Esophagus squamous epithelium (tissue), 5 donors: ENCODE measurements at places on chromosomes 5 and 9.

GRCh38 chr9:98047002-98047401, 9.5 kb upstream of the NANS start:
- DNase-seq: no peak

DNA sequence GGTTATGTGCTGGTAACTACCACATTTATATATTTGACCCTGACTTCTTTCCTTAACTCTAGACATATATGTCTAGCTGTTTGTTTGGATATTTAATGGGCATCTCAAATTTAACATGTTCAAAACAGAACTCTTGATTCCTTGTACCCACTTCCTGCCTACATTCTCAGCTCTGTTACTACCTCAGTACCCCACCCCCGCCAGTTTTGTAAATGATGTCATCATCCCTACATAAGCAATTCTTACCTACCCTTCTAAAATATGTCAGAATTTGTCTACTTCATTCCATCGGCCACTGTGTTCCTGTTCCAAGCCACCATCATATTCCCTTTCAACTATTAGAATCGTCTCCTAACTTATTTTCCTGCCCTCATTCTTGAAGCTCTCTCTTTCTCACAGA, 4.8 kb downstream of the RAD50 start:
- DNase-seq: no peak

- no peak for DNase-seq
Observed at GRCh38 chr5:171908638-171909037, 97.8 kb downstream of the FBXW11 start.

DNA sequence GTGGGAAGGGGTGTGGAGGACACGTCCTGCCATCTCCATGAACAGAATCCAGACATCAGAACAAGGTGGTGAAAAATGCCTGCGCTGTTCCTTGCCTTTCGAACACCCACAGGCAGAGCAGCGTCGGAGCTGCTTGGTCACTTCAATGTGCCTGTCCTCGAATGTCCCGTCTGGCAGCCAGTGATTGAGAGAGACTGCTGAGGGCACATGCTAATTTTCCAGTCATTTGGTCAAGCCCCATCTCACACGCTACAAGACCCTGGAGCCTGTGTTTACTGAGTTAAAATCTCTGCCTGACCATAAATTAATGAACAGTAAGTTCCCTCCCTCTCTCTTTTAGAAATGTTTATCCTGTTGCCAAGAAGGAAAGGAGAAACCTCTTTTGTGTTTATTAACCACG, 149.3 kb downstream of the NTRK2 start:
- no peak for DNase-seq

DNA sequence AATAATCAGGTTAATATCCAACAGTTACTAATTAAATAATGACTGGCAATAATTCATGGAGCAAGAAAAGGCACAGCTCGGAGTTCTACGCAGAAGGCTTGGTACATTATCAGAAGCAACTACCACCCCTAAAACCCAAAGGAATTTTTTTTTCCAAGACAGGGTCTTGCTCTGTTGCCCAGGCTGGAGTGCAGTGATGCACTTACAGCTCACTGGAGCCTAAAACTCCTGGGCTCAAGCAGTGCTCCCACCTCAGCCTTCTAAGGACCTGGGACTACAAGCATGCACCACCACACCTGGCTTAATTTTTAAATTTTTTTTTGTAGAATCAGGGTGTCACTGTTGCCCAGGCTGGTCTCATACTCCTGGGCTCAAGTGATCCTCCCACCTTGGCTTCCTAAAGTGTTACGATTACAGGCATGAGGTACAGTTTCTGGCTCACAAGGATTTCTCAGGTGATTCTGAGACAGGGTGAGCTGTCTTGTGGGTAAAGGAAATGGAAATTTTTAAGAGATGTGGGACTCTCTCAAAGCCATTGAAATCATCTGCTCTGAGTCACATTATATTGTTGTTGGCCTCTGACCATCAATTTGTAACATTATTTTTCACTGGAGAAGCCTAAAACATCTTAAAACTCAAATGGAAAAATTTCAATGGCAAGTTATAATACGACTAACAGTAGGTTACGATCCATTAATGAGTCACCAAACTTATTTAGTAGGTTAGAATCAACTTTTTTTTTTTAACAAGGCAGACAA, 19.7 kb upstream of the HSDL2 start:
- no peak for DNase-seq

DNA sequence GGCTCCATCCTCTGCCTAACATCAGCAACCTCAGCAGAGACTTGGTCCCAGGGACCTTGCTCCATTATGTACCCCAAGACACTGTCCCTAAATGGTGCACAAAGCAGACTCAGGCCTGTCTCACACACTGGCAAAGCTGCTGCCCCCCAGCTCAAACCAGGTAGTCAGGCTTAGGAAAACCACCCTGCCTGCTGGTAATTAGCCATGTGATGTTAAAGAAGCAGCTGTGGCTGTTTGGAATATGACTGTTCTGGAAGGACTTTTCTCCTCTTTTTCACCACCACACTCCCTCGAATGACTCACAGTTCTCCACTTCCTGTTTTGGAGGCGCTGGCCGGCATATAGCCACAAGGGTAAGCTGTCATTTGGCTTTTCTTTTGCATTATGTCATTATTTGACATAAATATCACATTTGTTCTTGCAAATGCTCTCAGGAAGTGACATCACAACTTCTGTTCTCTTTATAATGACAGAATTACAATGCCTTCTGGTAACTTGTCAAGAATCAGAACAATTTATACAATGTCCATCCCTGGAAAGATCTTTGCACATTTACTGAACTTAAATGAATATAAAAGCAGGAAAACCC, 113.9 kb downstream of the SUSD1 start:
- peak; percentile 36 for DNase-seq

GRCh38 chr5:60382716-60383115, 317.2 kb downstream of the DEPDC1B start:
- no peak for DNase-seq

DNA sequence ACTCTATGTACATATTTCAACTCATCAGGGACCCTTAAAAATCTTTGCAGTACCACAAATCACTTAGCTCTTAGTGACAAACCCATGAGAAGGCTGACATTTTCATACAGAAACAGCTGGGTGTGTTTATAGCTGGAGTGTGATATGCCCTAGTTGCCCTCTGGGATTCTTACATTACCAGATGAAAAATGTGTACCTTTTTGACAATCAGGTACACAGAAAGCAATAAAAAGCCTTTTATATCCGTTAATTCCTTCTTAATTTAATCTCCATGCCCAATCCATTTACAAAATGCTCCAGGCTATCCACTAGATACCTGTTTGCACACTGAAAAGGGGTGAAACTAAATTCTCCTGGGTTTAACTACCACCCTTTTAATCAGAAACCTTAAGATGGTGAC, 222.9 kb downstream of the KIAA0825 start:
- no peak for DNase-seq

DNA sequence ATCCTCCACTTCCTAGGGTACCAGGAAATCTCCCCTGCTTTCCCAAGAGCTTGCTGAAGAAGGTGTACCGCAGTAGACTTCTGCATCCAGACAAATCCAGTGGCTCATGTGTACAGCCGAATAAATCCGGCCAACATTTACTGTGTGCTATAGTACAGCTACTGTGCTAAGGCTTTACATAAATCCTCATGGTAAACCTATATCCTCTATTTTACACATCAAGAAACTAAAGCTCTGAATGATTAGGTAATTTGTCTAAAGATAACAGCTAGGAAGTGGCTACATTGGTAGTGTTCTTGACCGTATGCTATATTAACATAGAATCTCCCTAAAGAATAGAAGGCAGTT, 511 bp upstream of the WDR41 start:
- DNase-seq: no peak

DNA sequence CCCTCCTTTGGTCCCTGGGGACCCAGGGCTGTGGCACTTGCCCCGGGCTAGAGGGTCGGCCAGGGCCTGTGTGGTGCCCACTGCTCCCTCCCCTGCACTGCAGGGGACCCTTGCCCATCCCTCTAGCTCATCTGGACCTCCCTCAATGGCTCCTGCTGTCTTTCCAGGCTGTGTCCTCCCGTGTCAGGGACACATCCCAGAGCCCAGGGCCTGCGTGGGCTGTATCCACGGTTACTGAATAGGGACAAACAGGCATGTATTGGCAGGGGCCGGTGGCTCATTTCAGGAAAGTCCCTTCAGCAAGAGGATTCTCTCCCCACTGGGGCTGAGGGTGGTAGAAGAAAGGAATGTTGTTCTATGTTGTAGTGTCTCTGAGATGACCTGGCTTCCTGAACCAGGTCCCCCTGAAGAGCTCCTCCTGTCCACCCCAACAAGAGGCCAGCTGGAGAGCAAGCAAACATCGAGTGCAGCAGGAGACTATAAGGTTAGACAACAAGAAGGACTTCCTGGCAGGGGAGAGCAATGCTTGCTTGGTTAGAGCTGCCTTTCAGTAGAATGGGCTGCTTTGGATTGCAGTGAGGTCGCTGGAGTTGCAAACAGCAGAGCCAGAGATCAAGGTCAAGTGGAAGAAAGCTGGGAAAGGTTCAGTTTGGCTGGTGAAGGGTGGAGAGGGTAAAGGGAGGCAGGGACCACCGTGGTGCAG, 1.0 kb upstream of the CRB2 start:
- no peak for DNase-seq

GRCh38 chr9:108784998-108785397, 70.8 kb downstream of the ACTL7B start:
- no peak for DNase-seq

DNA sequence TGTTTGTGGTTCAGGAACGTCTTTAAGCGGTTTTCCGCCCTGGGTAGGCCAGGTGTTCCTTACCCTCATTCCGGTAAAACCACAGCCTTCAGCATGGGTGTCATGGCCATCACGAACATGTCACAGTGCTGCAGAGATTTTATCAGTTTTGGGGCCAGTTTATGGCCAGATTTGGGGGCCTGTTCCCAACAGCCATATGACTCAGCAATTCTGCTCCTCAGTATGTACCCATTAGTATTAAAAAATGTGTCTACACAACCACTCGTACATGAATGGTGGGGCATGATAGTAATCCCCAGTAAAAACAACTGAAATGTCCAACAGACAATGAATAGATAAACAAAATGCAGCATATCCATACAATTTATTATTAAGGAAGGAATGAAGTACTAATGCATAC, 51.9 kb upstream of the TTC23L start:
- DNase-seq: no peak

DNA sequence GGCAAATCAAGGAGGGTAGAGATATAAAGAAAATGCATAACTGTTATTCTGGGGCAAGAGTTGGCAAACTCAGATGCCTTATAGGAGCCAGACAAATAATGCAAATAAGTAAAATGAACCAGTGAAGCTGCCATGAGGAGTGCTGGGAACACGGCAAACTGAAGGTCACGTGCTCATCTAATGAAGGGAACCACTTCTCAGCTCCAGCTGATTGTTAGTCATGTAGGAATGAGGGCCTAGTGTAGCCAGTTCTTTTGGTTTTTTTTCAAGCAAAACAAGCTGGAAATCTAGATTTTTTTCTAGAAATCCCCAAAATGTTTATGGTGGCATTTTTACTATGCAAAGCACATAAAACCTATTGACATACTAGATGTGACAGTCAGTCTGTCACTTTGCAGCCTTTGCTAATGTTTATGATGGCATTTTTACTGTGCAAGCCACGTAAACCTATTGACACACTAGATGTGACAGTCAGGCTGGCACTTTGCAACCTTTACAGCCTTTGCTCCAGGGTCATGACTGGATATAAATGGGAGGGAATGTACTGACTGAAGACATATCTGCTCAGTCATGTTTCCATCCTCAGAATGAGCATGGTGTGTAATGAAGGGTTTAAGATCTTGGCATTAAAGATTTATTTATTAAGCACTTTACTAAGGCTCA, 39.4 kb downstream of the RUSC2 start:
- no peak for DNase-seq

- DNase-seq: no peak
Observed at GRCh38 chr5:61734966-61735365, 402.9 kb downstream of the ZSWIM6 start.

DNA sequence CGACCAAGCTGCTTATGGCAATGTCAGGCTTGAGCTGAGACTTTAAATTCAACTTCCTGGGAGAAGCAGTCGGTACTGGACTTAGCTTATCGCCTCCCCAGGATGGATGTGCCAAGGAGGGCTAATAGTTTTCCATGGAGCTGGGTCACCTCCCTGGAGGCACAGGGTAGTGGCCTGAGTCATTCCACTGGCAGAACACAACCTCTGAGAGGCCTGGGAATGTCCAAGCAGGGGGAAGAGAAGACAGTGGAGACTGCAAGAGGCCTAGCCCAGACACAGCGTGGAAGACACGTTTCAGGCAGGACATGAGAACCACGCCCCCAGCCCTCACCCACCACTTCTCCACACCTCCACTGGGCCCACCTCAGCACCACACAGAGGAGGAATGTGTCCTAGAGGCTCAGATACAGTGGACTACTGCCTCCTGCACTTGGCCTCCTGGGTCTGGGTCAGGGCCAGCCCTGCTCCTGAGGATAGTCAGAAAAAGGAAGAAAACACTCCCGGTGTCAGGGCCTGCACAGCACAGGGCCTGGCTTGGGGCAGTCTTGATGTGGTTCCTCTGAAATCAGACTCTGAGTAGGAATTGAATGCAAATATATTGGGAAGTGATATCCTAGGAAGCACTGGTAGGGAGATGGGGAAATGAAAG, 171.8 kb downstream of the FSTL4 start:
- DNase-seq: no peak

DNA sequence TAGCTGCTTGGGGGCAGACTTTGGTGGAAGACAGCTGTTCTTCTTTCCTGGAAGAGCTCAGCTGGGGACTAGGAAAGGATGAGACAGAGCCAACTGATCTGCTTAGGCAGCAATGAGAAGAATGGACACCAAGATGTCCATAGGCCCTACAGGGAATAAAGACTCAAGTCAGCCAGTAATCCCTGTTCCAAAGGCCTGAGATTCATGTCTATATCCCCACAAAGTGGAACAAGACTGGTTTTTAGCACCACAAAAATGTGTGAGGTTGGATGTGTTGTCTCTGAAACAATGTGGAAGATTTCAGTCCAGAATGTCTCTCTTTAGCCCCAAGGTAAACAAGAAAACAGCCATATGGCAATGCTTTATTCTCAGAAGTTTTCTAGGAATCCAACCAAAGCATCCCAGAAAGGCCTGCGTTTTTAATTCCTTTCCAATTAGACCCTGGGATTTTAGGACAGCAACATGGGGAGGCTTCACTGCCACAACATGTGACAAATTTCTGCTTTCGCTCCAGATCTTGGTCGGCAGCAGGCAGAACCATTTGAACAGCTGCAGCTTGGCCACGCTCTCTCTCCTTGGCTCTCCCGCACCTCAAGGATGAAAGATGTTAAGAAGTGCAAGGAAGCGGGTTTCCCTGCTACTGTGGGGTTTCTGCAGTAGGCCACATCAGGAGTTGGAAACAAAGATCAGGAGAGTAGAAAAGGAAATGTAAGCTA, 245.1 kb downstream of the FSTL4 start:
- no peak for DNase-seq

GRCh38 chr9:124209279-124209678, 48.5 kb upstream of the NEK6 start:
- no peak for DNase-seq

GRCh38 chr5:141994511-141995136, 18.2 kb downstream of the GNPDA1 start:
- no peak for DNase-seq

- no peak for DNase-seq
Observed at GRCh38 chr5:176561259-176561658, 12.1 kb downstream of the CDHR2 start.

- no peak for DNase-seq
Observed at GRCh38 chr9:124857533-124858162, 4.1 kb downstream of the RPL35 start.
